H4 (cell line): ENCODE measurements at places on chromosomes 7 and 10.

DNA sequence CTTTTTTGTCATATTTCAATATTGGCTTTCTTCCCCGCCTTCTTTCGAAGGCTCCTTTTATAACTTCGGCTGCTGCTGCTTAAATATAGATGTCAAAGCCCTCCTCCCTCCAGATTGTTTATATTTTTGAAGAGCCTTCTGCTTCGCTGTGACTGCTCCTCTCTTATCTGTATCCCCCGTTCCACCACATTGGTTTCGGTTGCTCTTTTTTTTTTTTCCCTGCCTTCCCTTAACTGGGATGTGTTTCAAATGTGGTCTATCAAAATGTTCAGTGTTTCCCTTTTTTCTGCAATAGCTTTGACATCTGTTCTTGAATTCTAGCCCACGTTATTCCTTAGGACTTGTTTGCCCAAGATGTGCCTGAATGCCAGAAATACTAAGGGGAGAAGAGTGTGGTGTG lies 96.4 kb downstream of the CUX1 start:
- DNase-seq = no peak

DNA sequence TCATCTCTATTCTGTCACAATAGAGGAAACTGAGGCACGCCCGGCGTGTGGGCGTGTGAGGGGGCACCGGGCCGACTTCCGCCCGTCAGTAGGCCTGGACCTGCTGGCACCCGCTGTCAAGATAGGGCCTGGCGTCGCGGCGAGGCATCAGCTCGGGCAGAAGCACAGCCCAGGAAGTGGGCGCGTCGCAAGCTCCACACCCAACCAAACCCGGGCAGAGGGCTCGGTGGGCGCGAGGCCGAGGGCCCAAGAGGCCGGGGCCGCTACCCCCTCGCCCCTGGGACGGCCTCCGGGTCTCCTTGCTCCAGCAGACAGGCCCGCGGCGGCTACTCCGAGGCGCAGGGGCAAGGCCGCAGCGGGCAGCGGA lies 91.2 kb downstream of the SPAG6 start:
- DNase-seq = no peak

GRCh38 chr7:31192986-31193385 lies 140.9 kb downstream of the ADCYAP1R1 start:
- DNase-seq = peak; percentile 84

GRCh38 chr10:44995914-44996669 lies 4.6 kb upstream of the ZNF22 start:
- DNase-seq = peak; percentile 39

- no peak for DNase-seq
Measured at GRCh38 chr10:29883231-29883630, 176.2 kb downstream of the JCAD start.

DNA sequence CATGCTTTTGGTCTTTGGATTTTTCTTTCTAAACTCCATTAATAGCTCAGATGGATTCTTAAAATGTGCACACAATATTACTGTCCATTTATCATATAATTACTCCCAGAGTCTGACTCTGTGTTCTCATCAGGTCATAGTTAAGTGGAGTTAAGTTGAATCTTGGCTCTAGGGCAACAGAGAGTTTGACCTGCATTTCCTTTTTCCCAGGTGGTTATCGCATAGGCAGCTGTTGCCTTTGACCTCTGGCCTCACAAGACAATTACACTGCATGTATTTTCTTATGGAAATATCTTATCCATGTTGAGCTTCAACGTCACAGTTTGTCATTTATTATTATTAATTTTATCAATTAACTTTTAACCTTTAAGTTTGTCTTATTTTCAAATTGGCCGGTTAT lies 237.5 kb upstream of the HGF start:
- no peak for DNase-seq

DNA sequence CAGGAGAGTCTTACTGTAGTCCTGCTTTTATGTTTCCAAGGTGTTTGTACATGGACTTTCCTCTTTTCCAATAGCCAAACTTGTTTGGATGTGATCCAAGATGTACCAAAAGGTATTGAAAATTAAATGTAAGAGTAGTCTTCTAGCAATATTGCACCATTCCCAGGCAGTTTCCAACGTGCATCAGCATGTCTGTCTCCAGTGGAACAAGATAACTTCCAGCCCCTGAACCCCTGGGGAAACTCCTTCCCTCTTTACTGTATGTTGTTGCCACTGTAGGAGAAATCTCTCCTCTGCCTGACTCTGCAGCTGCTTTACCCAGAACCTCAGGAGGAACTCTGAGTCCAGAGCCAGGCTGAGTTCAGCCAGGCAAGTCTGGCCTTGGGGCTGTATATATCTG lies 18.5 kb downstream of the ARMC10 start:
- DNase-seq = no peak

GRCh38 chr7:51175316-51175991 lies 141.2 kb downstream of the COBL start:
- no peak for DNase-seq

DNA sequence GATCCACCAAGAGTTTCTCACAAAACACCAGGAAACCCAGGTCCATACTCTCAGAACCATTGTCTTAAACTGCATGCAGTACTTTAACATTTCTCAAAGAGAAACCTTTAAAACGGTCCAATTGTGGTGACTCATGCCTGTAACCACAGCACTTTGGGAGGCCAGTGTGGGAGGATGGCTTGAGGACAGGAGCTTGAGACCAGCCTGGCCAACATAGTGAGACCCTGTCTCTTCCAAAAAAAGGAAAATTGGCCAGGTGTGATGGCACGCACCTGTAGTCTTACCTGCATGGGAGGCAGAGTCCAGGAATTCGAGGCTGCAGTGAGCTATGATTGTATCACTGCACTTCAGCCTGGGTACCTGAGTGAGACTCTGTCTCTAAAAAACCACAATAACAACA lies 97.5 kb upstream of the OIT3 start:
- DNase-seq = no peak

- DNase-seq = no peak
Measured at GRCh38 chr10:121466424-121466823, 131.8 kb downstream of the FGFR2 start.

DNA sequence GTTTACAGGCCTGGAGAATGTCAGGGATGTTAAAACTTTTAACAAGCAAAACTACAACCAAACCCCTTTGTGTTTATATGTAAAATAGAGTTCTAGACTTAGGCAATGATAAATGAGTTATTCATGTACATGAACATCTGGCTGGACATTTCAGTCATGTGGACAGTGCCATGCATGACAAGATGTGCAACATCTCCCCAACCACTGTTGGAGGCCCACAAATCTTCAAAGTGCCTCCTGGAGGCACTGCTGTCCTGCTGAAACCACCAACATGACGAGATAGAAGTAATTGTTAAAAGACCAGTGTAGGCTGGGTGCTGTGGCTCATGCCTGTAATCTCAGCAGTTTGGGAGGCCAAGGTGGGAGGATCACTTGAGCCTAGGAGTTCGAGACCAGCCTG lies 18.4 kb downstream of the PPIA start:
- no peak for DNase-seq

DNA sequence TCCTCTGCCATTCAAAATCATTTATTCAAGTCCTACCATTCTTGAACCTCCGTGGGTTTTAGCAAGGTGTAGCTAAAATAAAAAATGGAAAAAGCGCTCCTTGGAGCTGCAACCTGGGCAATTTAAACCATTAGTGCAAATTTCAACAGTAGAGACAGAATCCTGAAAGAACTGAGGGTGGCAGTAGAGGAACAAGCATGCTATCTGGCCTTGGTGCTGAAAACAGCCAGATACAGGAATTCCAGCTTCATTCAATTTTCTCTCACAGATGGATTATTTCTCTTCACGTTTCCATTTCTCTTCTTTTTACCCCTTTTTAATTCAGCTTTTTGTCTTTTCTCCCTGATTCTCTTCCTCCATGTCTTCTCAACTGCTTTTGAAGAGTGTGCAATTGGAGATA lies 77.7 kb downstream of the OTUD1 start:
- peak; percentile 13 for DNase-seq

DNA sequence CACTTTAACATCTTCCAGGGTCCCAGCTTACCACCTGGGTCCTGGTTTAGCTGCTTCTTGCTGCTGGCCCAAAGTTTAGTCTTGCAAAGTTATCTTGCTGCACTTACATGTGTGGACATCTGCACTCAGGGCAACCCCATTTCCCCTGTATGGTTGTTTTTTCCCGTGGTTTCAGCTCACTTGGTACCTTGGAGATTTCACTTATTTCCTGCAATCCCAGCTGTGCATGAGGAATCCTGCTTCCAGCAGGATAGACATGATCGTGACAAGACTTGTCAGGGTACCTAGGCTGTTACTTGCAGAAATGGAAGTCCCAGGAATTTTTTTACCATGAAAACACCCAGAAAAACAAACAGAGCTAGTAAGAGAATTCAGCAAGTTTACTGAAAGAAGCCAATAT lies 95.9 kb upstream of the LEP start:
- no peak for DNase-seq
